Lower leg skin (tissue), 4 donors: ENCODE measurements at places on chromosomes 3 and 15. TPM values are rescaled to one million over a fixed set of nuclear protein-coding genes. Genes with fewer than 3 reads are reported as not detected.

DNA sequence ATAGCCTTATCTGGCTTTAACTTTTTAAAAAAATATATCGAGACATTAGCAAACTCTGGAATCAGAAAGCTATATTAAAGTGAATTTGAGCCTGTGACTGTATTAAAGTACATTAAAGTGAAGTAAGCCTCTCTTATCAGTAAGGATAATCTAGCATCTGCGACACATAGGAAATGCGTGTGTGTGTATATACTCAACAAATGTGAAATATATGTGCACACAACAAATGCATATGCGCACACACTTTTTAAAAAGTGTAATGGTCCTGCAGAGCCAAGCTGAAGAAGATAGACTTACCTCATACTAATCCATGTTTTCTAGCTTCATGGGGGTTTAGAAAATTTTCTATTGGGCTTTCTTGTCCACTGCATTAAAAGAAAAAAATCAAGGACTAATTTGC lies 437.1 kb downstream of the ZIC1 start:
- DNase-seq, result no peak

- DNase-seq, result peak; percentile 21
Observed at GRCh38 chr15:45107941-45108630, 5.9 kb downstream of the DUOX2 start.

DNA sequence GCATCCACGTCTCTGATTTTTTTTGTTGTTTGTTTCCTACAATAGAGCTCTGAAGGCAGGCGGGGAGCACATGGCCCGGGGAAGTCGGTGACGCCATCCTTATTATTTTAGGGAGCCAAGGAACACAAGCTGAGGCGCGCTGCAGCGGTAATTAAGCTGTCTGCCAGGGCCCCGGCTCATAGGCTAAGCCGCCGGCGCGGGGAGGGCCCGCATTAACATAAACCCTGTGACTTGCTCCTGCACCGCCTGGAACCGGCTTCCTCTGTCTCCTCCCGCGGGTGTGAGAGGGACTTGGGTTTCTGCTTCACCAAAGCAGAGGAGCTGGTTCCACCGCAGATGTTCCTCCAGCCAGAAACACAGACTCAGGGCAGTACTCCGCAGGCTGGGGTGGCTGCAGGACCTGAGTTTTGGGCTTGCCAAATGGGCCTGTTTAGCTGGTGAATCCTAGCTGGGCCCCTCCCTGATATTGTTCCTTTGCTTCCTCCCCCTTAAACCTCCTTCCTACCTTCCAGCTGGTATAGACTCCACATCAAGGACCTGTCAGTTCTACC lies 25.3 kb downstream of the ANP32A start:
- DNase-seq, result peak; percentile 98

- no peak for DNase-seq
Observed at GRCh38 chr15:70035719-70036077, 62.0 kb downstream of the TLE3 start.

EBLN2 gene
- 1.7 TPM for total RNA-seq
